ENCODE measurements at places on chromosomes 13 and 19.
A peak's percentile ranks its signal among the peaks of the same experiment; 100 is the strongest.

DNA sequence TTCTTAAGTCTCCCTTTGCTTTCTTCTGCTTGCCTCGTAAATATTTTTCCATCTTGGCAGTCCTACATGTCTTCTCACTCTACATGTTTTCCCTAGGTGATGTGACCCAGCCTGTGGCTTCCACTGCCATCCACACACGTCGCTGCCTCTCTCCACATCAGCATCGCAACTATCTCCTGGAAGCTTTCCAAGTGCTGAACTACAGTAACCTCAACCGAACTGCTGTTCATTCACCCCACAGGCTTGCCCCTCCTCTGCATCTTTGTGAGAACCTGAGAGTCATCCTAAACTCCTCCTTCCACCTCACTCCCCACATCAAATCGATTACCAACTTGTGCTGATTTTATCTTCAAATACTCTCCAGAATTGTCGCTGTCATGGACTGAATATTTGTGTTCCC lies 41.2 kb upstream of the USPL1 start:
- DNase-seq = no peak

- no peak for DNase-seq
Observed at GRCh38 chr19:30795727-30796126, 423.5 kb downstream of the ZNF536 start.

DNA sequence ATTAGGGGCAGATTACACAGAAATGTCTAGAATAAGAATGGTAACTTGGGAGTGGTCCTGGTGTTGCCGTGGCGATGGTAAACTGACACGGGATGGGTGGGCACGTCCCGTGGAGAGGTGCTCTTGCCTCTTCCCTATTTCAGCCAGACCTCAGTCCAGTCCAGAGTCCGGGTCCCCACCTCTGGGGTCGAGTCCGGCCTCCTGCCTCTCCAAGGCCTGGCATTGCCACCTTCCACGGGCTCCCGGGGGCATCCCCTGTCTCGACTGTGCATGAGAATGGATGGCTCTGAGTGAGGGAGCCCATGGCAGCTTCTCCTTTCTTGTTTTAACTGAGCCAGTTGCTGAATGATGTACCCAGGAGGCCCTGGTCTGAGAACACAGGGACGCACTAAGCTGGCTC lies 142.3 kb downstream of the SOX1 start:
- DNase-seq = no peak

GRCh38 chr13:26074706-26075105 lies 22.9 kb upstream of the SHISA2 start:
- DNase-seq = peak; percentile 19

DNA sequence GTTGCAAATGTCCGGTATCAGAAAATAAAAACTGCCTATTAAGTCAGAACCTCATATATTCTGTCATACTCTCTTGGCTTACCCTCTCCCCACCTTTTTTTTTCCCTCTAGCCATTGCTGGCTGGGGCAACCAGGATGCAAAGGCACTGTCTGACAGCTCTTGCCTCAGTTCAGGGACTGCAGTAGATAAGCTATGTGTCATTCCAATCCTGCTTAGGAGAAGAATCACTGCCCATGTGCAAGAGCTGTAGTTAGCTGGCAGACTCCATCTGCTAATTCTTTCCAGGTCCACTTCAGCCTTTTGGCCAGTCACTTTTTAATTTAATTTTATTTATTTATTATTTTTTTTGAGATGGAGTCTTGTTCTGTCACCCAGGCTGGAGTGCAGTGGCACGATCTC lies 895.6 kb upstream of the SLC10A2 start:
- DNase-seq = no peak

DNA sequence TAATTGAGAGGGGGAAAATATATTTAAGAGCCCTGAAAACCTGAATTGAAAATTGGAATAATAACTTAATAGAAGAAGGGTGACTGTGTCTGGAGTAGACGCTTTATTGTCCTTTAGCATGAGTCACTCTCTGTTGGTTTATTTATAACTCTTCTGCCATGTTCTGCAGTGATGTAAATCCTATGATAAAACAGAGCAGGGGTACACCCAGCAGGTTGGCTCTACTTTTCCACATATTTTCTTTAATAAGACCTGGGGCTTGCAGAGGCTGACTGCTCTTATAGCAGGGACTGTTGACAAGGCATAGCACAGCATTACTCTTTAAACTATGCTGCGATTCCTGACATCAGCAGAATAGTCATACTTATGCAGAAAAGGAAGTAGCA lies 389.9 kb upstream of the PCDH9 start:
- no peak for DNase-seq

DNA sequence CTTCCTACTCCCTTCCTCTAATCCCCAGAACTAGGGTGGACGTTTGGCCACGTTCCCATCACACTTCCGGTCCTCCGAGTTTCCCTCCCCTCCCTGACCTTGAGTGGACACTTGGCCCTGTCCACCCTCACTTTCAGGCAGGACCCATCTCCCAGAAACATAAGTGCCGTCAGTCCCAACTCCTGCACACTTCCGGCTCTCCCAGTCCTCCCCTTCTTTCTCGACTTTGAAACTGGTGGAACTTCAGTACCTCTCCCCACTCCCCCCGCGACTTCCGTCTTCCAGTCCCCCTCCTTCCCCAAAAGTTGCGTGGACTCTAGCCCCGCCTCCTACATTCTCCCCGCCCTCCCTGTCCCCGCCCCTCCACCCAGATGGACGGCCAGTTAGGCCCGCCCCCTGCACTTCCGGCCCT lies 278 bp upstream of the ZNF274 start:
- peak; percentile 89 for DNase-seq

GRCh38 chr13:49220856-49221589 lies 885 bp downstream of the MLNR start:
- DNase-seq = no peak

- DNase-seq = no peak
Observed at GRCh38 chr13:33541962-33542308, 256.4 kb upstream of the STARD13 start.

DNA sequence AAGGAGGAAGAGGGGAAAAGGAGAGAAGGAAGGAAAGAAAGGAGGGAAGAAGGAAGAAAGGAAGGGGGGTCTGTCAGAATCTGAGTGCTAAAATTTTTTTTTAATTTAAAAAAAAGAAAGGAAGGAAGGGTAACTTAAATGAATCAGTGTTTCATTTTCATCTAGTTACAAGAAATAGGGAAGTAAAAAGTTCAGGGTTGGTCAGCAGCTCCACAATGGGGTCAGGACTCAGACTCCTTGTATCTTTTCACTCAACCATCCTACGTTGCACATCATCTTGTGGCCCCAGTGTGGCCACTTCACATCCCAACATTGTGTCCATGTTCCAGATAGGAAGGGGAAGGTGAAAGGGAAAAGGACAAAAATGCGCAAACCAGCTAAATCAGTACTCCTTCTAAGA lies 14.3 kb upstream of the FNDC3A start:
- DNase-seq = no peak

DNA sequence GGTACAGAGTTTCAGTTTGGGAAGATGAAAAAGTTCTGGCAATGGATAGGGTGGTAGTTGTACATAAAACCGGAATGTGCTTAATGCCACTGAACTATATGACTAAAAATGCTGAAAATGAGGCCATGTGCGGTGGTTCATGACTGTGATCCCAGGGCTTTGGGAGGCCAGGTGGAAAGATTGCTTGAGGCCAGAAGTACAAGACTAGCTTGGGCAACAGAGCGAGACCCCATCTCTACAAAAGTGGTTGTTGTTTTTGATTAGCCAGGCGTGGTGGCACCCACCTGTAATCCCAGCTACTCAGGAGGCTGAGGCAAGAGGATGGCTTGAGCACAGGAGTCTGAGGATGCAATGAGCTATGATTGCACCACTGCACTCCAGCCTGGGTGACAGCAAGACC lies 12.8 kb downstream of the SMAD9 start:
- no peak for DNase-seq

DNA sequence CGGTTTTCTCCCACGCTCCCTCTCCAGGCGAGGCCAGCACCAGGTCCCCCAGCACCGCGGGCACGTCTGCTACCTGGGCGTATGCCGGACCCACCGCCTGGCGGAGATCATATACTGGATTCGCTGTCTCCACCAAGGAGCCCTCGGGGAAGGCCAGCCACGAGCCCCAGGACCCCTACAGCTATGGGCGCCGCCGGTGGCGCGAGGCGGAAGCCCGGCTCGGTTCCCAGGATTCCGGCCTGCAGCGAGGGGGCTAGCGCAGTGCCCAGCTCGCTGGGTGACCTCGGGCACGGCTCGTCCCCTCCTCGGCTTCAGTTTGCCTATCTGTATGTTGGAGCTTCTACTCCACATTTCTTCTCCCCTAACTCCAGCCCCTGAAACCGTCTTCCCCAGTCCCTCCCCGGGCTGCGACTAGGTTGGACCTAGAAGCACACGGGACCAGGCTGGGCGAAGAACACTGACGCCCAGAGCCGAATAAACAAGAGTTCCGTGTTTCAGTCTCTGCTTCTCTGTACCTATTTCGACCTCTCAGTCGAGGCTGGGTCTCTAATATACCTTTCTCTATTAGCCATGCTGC lies 749 bp upstream of the CPT1C start:
- no peak for DNase-seq

- DNase-seq = no peak
Observed at GRCh38 chr19:17755977-17756670, 4.8 kb downstream of the FCHO1 start.

- no peak for DNase-seq
Observed at GRCh38 chr13:42964761-42965161, 27.3 kb downstream of the EPSTI1 start.

DNA sequence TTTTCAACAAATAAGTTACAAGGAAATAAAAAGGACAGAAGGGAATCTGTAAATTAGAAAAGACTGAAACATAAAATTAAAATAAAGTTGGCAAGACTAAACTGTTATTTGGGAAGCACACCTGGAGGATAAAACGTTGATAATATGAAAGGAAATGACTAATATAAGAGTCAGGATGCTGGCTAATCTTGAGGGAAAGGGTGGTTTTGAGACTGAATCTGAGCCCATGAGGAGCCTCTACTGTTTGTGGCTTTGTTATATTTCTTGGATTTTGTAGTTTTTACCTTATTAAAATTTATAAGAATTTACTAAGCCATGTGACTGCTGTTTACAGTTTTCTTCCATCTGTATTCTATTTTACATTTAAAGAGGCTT lies 718.0 kb upstream of the SPRY2 start:
- no peak for DNase-seq

GRCh38 chr13:41501281-41501680 lies 43.9 kb downstream of the RGCC start:
- no peak for DNase-seq

GRCh38 chr13:114071410-114071809 lies 61.0 kb downstream of the RASA3 start:
- no peak for DNase-seq

Measured in HTR-8/SVneo (cell line).